ENCODE measurements at places on chromosomes 11 and 22.

DNA sequence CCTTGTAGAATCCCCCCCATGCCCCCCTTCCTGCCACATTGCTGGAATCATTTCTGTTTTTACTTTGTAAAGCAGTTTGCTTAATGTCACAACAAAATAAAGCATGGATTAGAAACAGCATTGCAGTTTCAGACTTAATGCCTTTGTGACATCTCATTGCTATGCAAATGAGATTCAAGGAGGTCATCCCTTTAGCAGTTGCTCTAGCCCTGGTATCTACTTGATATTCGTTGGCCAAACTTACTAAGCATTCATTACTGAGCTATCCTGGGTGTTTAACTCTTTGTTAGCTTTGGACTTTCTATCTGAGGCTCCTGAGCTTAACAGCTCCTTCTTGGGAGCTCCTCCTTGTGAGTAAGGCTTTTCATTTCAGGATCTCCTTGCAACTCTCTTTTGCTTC is 16.3 kb downstream of the FAT3 start:
- no peak for DNase-seq

- DNase-seq, result peak; percentile 58
Measured at GRCh38 chr11:67347964-67348749, 5.2 kb downstream of the POLD4 start.

GRCh38 chr11:106990331-106990730 is 27.9 kb downstream of the GUCY1A2 start:
- DNase-seq, result peak; percentile 40

DNA sequence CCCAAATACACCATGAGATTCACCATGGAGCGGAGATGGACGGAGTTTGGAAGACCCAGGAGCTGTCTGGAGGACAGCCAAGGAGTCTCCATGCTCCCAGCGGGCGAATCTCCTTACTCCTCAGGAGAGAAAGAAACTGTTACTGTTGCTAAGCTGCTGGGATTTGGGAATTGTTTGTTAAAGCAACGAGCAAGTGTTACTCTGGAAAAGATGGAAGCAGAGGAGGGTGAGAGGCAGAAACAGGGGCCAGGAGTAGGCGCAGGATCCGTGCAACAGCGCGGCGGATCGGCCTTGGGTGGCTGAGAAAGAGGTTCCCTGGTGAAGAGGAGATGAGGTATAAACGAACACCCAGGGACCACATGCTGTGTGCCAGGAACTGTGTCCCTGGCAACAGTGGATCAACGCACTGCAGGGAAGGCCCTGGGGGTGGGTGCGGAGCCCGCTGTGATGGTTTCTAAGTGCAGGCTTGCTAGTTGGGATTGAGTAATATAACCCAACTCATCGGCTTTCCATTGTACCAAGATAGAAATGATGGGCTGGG is 1436.4 kb downstream of the BRD1 start:
- no peak for DNase-seq

DNA sequence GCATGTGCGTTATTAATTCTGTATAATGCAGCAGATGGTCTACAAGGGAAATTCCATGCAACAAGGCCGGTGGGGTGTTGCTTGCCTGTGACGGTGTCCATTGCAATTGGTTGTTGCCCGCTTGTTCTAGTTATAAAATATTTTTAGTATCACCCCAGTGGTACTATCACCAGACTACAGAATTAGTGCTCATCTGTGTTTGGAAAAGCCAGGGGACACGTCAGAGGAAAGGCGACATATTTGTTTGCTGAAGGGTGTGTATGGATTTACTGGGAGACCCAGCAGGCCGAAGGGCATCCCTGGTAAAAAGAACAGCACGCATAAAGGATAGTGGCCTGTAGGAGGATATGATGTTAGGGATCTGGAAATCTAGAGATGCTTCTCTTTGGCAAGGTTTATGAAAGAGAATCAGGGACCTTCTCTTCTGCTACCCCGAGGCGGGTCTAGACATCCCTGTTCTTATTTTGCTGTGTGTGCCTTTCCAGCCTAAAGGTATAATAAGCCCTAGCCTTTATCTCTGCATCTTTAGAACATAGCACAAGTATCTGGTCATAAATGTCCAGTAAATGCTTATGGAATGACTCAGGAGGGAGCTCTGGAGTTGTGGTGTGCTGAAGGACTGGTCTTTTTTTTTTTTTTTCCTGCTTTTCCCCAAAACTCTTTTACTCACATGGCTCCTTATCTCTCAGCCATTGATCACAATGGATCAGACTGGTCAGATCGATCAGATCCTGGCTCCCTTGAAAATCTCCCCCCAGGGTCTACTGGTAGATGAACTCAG is 90.9 kb downstream of the LDLRAD3 start:
- peak; percentile 90 for DNase-seq

GRCh38 chr11:32029721-32030120 is 61.2 kb upstream of the RCN1 start:
- DNase-seq, result peak; percentile 48

GRCh38 chr22:17878941-17879340 is 104.7 kb upstream of the BID start:
- DNase-seq, result peak; percentile 83

DNA sequence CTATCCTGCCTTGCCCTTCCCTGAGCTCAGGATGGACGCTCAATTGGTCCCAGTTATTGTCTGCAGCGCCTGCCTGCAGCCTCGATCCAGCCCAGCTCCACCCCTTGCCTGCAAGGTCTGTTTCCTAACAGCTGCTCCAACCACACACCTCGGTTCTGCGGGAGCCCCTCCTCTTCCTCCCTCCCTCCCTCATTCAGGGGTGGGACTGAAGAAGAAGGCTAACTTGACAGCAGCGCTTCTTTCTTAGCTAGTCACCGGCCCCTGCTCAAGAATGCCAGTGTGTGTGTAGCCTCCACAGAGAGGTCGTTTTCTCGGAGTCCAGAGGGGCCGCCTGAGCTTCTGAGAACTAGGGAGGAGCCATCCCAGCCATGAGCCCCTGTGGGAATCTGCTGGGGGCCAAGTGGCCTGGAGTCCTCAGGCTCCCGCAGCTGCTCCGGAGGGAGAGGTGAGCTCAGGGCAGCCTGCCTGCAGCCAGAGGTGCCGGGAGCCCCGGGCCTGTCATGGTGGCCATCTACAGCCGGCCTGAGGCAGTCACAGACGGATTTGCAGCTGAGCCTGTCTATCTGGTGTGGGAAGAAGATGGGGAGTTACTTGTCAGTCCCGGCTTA is 36.1 kb downstream of the LIMK2 start:
- peak; percentile 93 for DNase-seq

DNA sequence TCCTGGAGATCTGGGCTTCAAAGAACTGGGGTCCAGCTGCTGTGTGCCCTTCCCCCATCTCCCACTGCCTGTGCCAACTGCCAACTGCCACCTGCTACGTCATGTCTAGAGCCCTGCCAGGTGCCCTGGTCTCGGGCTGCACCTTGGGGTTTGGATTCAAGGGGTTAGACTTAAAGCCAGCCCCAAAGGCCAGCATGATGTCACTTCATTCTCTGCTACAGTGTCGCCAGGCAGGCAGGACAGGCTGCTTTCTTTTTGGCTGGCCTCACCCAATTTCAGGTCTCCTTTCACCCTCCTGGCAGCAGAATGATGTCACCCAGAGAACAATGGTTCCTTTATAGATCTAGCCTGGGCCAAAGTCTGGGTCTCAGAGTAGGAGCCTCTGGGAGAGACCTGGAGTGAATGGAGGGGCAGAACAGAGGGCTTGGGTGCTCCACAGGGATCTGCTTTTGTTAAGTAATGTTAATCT is 79.5 kb upstream of the CRYBB3 start:
- DNase-seq, result no peak

DNA sequence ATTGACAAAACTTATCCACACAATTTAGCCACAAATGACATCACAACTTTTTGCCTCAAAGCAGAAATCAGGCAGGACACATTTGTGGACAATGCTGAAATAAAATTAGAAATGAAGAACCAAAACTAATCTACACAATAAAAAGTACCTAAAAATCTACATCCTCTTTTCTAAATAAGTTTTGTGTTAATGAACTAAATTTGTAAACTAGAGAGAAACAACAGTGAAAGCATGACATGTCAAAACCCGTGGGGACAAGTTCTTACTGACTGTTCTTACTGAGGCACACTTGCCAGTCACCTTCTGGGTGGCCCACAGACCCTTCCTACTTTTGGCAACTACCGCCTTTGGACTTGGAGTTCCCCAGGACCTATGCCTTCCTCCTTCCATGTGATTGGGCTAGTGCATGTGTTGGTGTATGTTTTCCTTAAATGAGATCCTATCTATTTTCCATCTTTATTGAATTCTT is 60.7 kb upstream of the MUC15 start:
- no peak for DNase-seq
